AG09309 (cell line): ENCODE measurements at places on chromosomes 6 and 20.

GRCh38 chr6:36034441-36034840 is 6.8 kb downstream of the MAPK14 start:
- no peak for DNase-seq

- DNase-seq = no peak
These were observed 49.1 kb downstream of the RFPL4B start for GRCh38 chr6:112396221-112396620.

DNA sequence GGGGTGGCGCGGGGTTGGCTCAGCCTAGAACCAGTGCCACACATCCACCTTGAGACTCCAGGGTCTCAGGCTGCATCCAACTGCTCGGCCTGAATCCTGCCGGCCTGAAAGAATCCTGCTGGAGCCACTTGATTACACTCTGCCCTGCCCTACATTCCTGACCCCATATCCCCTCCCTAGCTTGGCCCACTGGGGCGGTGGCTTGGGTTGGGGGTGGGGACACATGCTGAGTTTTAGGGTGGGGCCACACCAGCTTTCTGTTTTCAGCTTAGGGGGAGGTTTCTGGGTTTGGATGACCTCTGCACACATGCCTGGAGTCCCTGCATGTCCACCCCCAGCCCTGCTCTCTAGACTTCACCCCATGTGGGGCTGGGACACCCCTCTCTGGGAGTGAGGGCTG is 6.8 kb downstream of the ITPR3 start:
- DNase-seq = no peak

GRCh38 chr20:2748551-2749342 is 51.7 kb downstream of the CPXM1 start:
- no peak for DNase-seq

- DNase-seq = no peak
These were observed 181.8 kb downstream of the TTLL2 start for GRCh38 chr6:167506443-167507301.

DNA sequence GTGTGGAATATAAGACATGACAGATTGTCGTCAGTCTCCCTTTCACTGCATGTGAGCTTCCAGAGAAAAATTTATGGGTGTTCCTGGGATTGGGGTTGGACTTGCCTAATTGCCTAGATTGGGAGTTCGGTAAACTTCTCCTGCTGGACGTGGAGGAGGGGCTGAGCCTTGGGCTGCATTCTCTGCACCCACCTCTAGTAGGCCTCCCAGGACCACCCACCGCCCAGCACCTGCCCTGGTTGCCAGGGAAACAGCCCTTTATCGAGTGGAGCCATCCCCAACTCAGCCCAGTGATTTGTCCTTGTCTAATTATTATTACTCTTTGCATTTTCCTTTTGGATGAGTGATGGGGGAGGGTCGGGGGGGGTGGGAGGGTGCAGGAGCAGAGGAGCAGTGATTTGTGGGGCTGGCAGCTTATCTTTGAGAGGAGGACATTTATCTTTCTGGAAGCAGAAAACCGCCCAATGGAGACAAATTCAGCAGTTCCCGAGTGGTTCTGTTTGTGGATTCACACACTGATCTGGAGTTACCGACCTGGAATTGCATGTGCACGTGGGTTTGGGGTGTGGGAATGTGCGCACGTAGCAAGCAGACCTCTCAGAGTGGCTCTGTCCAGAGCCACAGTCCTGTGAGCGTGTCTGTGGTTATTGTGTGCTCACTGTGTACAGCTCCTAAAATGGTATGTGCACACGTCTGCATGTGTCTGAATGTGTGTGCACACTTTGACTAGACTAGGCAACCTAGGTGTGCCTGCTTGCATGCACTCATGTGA is 104.5 kb downstream of the DHX35 start:
- no peak for DNase-seq

DNA sequence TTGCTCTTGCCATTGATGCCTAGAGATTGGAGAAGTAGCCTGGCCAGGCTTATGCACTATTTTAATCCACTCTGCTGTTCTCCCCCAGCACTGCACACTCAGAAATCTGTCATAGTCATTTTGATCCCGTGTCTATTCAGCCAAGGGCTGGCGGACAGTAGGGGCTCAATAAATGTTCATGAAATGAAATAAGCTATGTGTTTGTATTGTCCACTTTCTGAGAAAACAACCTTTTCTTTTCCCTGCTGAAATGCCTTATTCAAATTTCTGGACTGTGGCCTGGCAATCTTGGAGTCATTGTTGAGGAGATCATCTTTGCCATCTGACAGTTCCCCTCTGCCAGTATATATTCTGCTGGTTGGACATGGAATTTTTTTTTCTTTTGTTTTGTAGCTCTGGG is 550.4 kb upstream of the MAP3K7 start:
- no peak for DNase-seq

DNA sequence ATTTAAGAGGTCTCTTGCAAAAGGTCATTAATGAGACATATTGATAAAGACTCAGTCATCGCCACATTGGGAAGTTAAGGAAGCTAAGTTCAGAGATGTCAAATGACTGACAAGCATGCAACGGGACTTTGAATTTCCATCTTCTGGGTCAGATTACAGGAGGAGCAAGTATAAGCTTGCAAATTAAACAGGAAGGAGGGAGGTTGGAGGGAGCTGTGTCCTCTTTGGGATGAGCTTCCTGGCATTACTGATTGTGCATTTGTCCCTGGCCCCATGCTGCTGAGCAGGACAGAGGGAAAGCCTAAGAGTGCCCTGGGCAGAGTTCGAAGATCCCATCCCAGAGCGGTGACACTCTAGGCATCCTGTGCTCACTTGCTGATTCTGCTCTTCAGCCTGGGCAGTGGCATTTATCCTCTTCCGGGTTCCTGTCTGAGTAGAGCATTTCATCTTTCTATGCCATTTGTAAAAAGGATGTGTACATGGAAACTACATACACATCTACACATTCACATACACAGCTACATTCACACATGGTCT is 40.5 kb downstream of the SLC22A1 start:
- DNase-seq = no peak

GRCh38 chr6:10425975-10426780 is 11.3 kb upstream of the TFAP2A start:
- no peak for DNase-seq

- no peak for DNase-seq
These were observed 59.2 kb downstream of the AKAP12 start for GRCh38 chr6:151299011-151299410.

GRCh38 chr6:79993012-79993910 is 11.2 kb upstream of the TTK start:
- no peak for DNase-seq

GRCh38 chr20:50580016-50580747 is 70.0 kb downstream of the PTPN1 start:
- no peak for DNase-seq

- no peak for DNase-seq
These were observed 78.3 kb downstream of the PHIP start for GRCh38 chr6:78999737-79000136.

- no peak for DNase-seq
These were observed 1.3 kb downstream of the FLOT1 start for GRCh38 chr6:30741063-30741779.

GRCh38 chr6:27558028-27558724 is 85.3 kb upstream of the ZNF184 start:
- DNase-seq = no peak

- no peak for DNase-seq
These were observed 9.8 kb downstream of the MMUT start for GRCh38 chr6:49453221-49453620.

- DNase-seq = no peak
These were observed 162.7 kb downstream of the INSM1 start for GRCh38 chr20:20530428-20531151.

GRCh38 chr20:46060301-46060881 is 29.4 kb downstream of the NCOA5 start:
- no peak for DNase-seq

GRCh38 chr6:13653296-13653695 is 38.2 kb downstream of the NOL7 start:
- no peak for DNase-seq

DNA sequence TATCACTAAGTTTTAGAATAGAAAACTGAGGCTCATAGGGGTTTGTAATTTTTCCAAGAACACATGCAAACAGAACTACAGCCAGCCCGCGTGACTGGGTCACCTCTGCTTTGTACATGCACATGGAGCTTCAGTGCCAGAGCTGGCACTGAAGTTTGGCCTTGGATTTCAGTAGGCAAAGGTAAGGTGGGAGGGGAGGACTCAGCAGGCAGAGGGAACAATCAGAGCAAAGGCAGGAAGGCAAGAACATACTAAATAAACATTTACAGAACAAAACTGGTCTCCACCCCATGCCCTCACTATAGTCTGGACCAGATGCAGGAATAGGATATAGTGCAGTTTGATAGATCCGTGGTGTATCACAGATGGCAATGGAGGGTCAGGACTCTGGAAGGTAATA is 13.6 kb upstream of the ABRACL start:
- DNase-seq = no peak

DNA sequence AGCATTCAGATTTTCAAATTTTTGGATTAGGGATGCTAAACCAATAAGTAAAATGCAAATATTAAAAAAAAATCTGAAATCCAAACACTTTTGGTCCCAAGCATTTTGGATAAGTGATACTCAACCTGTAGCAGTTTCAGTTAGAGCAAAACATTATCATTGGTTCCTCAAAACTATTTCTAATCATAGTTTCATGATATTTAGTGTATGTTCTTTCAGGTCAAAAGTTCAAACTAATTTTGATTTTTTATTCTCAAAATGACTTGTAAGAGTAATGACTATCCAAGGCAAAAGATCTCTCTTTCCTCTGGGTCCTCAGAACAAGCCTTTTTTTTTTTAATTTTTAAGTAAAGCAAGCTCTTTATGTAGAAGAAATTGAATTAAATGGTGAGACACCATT is 64.0 kb upstream of the TFB1M start:
- DNase-seq = no peak

- no peak for DNase-seq
These were observed 107.5 kb downstream of the C6orf58 start for GRCh38 chr6:127684501-127684900.

DNA sequence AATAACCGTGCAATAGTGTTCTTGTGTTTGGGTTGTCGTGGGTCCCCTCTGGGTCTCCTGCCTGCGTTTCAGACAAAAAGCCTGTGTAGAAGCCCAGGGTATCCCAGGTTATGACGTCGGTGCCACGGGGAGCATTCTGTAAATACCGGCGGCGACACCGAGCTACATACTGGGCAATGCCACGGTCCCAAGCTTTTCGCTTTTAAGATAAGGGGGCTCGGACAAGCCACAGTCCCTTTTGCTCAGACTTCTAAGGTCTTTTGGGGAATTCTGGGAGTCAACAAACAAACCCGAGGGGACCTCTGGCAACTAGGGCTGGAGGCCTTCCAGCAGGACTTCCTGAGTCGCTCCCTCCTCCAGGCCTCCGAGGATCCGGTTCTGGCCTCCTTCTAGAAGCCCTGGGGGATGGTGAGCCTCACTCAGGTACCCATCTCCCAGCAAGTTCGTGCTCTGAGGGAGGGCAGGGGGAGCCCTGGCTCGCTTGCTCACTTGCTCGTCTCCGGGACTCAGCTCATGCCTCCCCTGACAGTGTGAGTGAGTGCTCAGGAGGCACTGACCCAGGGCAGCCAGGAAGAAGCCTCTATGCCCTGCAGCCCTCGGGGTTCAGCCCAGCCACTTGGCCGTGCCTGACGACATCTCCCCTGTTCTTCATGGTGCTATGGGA is 62.4 kb upstream of the MRPS10 start:
- no peak for DNase-seq

- DNase-seq = no peak
These were observed 414.9 kb downstream of the KIF16B start for GRCh38 chr20:16158090-16158975.

DNA sequence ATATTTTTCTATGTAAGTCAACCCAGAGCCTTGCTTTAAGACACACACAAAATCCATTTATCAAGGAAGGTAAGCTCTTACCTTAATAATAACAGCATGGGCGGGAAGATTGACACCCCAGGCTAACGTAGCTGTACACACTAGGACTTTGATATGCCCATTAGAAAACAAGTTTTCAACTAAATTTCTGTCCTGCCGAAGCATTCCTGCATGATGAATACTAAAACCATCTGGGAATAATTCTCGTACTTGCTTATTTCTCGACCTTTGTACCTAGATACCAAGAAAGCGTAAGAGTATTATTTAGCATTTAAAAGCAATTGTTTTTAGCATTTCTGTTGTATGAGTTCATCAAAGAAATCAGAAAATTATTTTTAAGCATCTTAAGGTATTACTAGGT is 197.5 kb upstream of the SIM1 start:
- DNase-seq = no peak
